ENCODE measurements at places on chromosomes 7 and 10.

GRCh38 chr7:53466371-53466770, 430.9 kb downstream of the POM121L12 start:
- no peak for DNase-seq

GRCh38 chr10:33005322-33006301, 47.6 kb upstream of the ITGB1 start:
- peak; percentile 37 for DNase-seq

GRCh38 chr7:31687024-31687748, at the start of gene PPP1R17:
PPP1R17 (plus strand) TSS chr7:31687215; CDS start chr7:31692442, 5,227 bp downstream.
- no peak for DNase-seq

- no peak for DNase-seq
Measured at GRCh38 chr7:38327637-38328036, 54.2 kb upstream of the TARP start.

DNA sequence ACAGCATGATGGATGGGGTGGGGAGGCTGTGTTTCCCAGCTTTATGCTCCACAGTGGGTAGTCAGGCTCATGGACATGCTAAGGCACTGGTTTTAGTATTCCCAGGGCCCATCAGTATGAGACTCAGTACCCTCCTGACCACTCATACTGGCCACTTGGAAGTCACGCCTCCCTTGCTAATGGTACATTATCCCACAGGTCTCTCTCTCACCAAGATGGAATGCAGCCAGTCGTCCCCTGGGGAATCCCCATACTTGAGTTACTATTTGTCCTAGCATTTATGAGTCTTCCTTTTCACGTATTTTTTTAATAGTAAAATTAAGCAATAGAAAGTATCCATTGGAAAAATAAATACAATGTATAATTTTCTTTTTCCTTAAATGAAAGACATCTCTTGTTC, 80.6 kb upstream of the TBX20 start:
- DNase-seq = no peak

DNA sequence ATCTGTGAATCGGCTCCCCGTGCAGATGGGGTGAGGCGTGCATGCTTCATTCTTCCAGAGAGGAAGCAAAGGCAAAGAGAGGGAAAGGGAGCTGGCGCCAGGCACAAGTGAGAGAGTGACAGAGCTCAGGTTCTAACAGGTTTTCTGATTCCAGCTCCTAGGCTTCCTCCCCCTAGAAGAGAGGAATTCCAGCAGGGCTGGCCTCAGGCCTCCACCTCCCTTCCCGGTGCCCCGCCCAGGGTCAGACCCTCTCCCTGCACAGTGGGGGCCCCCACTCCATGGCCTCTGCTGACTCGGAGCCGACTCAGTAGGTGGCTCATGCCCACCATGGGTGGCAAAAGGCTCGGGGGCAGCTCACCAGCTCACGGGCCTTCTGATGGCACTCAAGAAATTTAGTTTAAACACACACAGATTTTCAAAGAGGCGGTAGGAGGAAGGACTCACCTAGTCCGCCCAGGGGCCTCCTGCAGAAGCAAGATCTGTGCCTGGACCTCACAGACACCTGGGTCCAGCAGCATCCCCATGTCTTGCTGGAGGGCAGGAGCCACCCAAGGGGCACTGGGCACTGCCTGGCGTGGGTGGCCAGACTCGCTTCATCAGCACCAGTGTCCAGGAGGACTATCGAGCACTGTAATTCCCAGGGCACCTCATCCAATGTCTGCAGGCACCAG, 183.5 kb downstream of the MAD1L1 start:
- no peak for DNase-seq

DNA sequence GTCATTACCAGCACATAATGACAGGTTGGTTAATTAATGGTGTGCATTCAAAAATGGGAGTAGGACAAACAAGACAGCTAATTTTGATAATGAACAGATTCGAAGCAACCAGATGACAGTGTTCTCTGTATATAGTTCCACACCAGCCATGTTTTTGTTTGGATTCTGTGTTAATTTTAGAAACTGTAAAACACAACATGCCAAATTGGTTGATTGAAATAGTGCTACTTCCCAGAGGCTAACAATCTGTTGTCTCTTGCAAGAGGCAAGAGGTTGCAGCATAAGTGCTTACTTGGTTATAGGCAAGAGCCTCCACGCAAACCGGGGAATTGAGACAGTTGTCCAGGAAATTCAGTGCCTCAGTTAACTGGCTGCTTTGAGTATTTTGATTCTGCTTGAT, 170.2 kb upstream of the HABP2 start:
- no peak for DNase-seq
